Foreskin melanocyte (primary cell): ENCODE measurements at places on chromosomes 2 and 18.

DNA sequence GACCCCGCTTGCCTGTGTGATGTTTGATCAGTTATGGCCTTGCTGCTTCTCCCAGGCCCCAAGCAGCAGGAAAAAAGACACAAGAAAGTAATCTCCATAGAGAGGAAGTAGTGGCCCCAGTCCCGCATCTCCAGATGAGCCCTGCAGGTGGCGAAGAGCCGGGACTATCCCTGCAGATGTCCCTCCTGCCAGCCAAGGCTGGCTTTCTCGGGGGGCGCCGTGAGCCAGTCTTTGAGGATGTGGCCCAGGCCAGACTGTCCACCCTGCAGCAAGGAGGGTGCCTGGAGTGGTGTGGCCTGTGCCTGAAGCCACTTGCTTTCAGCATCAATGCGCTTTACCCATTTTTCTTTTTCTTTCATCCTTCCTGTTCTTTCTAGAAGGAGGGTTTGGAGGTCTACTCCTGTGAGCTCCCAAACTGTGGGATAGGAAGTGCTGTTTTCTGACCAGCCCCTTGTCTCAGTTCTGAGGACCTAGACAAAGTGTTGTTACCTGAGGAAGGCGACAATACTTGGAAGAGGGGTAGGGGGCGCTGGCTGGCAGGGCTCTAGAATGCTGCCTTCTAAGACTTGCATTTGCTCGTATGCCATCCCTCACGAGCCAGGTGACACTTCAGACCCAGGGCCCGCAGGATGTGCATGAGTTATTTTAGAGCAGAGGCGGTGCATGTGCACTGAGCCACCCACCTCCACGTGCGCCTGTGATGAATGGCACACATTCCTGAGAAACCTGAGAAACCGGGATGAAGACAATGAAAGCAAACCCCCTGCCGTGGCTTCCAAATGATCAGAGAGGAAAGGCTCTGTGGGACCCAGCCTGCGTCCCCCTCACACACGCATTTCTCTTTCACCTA is 255.8 kb downstream of the FBXO15 start:
- DNase-seq: no peak

DNA sequence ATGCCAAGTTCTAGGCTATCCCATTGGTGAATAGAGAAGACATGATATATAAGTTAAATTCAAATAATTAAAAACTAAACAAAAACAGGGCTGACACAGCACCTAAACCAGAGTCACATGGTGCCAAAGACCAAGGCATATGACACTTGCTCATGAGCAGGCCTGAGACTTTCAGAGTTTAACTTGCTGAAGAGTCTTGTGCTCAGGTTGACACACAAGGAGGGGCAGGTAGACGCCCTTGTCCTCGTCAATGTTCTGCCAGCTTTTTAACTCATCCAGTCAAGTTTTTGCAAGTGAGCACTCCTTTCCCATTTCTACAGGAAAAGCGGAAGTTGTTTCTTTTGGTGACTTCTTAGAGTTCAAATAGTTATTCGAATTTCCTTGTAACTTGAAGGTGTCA is 289.7 kb downstream of the CYRIA start:
- DNase-seq: no peak

DNA sequence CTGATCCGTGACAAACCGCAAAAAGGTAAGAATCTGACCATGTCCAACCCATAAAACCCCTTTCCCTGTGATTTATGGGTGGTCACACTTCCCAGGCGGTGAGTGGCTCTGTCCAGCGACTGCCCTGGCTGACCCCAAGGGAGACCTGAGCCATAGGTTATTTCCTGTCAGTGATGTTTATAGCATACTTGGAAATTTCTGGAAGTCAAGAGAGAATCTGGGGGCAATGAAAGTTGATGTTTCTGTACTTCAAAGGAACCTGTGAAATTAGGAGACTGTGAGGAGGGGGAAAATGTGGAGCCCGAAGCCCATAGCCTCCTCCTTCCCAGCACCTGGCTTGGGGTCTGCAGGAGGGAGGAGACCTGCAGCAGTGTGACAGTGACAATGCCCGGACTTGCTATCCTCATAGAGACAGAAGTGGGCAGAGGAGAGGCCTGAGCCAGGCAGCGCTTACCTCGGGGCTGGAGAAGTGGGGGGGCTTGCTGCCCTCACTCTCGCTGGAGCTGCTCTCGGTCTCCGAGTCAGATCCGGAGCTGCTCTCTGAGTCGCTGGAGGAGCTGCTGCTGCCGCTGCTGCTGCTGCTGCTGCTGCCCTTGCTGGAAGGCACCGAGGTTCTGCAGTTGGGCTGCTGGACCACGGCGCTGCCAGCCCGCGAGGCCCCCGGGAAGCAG is 111.3 kb upstream of the REV1 start:
- no peak for DNase-seq

DNA sequence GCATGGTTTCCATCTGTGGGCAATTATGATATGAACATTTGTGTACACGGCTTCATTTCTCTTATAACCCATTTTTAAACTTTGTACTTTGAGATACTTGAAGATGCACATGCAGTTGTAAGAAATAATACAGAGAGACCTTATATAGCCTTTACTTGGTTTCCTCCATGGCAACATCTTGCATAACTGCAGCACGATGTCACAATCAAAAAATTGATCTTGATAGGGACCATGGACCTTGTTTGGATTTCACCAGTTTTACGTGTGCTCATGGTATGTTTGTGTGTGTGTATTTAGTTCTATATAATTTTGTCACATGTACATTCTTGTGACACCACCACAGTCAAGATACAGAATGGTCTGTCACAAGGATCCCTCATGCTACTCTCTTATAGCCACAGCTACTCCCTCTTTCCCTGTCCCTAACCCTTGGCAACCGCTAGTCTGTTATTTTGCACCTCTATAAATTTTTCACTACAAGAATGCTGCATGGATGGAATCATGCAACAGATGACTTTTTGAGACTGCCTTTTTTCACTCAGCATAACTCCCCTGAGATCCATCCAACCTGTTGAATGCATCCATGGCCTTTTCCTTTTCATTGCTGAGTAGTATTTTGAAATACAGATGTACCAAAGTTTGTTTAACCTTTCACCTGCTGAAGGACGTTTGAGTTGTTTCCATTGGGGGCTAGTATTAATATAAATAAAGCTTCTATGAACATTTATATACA is 19.4 kb upstream of the MLPH start:
- DNase-seq: no peak

DNA sequence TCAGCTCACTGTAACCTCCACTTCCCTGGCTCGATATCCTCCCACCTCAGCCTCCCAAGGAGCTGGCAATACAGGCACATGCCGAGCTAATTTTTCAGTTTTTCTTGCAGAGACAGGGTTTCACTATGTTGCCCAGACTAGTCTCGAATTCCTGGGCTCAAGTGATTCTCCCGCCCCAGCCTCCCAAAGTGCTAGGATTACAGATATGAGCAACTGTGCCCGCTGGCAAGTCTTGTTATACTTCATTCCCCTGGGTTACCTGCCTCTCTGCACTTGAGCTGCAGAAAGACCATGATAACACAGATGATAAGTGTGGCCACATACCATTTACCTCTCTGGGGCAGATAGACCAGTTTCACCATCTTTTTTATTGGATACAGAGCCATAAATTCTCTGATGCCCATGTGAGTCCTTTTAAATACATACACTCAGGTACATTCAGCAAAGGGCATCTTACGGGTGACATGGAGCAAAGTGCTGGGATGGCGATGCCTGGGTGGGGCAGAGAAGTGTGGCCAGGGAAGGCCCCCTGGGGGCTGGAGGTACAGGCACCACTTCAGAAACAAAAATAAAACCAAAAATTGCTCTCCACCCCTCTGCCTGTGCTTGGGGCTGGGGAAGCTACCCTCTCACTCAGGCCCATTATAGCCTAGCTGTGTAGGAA is 20.4 kb downstream of the CCT7 start:
- no peak for DNase-seq

- no peak for DNase-seq
Measured at GRCh38 chr2:221426929-221427328, 145.2 kb downstream of the EPHA4 start.

- no peak for DNase-seq
Measured at GRCh38 chr2:6828299-6828584, 37.5 kb downstream of the CMPK2 start.

DNA sequence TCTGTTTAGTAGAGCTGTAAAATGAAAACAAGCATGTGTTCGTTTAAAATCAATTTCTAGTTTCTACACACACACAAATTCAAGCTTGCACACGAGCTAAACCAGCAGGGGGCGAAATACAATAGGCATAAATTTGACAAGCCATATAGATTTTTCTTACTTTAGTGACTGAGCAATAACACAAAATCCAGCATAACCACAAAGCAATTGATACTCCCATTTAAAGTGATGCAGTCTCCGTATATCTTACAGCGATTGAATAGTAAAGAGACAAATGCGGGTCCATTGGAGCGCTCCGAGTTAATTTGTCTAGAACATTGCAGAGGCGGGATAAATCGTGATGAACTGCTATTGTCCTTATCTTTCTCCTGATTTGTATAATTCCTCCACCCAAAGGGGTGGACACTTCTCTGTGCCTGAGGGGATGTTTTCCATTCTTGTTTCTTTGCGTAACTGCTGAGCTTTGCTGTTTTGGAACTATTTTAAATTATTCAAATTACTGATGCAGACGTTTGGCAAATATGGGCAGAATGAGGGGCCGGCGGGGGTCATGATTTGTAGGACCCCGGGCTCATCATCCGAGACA is 1.2 kb upstream of the AFTPH start:
- DNase-seq: peak; percentile 85

- DNase-seq: no peak
Measured at GRCh38 chr18:45783097-45784075, 42.1 kb upstream of the SIGLEC15 start.

DNA sequence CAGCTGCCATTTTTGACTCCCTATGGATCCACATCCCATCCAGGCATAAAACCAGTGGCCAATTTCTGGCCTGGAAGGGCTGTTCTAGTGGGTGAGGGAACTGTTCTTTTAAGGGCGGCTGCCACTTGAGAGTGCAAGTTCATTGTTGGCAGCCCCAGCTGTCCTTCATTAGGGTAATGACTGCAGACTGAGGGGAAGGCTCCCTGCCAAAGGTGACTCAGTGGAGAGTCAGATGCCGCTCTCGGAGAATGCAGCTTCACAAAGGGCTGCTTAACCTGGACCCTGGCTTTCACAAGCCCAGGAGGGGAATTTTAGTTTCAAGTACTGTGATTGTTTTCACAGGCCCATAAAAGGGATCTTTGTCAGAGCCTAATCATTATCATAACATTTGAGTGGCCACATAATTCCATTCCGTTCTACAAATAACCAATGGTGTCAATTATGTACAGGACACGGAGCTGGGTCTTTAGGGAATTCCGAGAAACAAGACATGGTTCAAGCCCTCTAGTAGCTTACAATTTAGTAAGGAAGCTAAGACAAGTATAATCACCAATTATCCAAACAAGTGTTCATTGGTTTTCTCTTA is 235.7 kb downstream of the CDCA7 start:
- DNase-seq: peak; percentile 37
